ENCODE measurements at places on chromosomes 5 and 9.
A peak's percentile ranks its signal among the peaks of the same experiment; 100 is the strongest.

GRCh38 chr5:103867857-103868598, 305.4 kb upstream of the NUDT12 start:
- no peak for DNase-seq

- no peak for DNase-seq
Observed at GRCh38 chr5:125408448-125409233, 662.2 kb upstream of the ZNF608 start.

DNA sequence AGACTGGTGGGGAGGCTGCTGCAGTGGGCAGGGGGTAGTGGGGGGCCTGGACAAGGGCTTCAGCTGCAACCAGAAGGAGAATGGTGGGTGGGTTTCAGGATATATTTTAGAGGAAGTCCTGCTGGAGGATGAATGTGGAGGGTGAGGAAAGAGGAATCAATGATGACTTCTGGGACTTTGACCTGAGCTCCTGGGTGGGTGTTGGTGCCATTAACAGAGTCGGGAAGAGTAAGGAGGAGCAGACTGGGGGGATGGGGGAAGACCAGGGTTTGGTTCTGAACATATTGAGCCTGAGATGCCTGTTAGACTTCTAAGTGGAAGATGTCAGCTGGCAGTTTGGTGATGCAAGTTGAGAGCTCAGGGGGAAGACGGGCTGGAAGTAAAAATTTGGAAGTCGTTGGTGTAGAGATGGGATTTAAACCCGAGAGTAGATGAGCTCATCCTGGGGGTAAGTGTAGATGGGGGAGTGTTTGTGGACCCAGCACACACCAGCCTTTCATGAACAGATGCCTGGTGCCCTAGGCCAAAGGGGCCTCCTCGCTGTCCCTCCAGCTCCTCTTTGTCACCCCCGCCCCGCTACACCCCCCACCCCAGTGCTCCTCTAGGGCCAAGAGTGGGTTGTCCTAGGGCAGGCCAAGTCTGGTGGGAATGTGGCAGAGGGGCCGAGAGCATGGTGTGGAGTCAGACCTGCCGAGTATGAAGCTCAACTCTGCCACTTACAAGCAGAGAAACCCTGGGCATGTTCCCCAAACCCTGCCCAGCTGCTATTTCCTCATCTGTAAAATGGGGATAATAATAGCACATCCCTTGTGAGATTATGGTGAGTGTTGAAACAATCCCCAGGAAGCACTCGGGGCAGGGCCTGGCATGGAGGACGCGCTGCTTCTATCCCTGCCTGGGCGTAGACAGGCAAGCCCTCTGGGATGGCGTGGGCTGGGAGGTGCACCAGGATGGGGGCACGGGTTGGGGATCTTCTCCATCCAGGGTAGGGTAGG, 4.0 kb downstream of the DNM1 start:
- no peak for DNase-seq

GRCh38 chr5:131944702-131945550, 537 bp downstream of the MEIKIN start:
- no peak for DNase-seq

DNA sequence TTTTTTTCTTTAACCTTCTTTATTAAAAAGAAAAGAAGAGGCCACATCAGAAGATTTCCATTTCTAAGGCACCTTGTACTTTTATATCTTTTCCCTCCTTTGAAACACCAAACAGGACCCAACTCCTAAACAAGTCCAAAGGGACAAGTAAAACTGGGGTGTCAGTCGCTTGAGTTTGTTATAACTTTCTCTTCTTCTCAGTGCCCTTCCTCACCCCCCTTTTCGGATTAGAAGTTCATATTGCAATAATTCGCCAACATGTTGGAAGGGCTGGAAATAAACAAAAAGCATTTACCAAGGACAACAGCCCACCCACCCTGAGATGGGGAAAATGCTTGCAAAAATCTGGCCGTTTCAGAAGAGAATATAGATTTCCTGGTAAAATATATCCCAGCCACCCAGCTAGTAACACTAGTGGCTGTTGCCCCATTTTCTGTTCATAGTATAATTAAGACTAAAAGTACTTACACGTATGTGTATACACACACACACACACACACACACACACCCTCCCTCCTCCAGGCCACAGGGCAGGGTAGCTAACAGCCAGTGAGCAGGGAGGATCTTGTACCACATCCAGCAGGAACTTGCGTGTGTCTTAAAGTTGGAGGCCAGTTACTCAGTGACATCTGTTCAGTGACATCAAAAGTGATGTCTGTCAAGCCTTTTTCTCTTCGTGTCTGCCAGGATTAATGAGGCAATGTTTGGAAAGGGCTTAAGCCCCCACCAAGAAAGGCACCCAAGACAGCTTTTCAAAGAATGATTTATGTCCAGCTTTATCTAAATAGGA, 149.1 kb upstream of the KLF4 start:
- DNase-seq = no peak

DNA sequence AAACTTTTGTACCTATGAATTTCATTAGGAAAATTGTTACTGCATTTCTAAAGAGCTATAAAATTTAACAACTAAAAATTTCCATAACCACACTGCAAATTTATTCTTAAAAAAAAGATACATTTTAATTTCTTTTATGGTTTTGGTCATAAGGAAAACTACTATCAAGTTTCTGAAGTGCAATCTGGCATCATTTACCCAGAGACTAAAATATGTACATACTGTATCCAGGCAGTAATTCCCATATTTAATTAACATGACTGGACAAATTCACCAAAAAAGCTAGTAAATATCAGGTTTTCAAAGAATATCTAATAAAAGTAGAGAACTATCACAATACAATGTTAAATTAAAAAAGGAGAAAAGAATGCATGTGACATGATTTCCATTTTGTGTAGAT, 20.7 kb downstream of the PUM3 start:
- no peak for DNase-seq

GRCh38 chr9:15433661-15434060, 11.0 kb downstream of the SNAPC3 start:
- DNase-seq = no peak

DNA sequence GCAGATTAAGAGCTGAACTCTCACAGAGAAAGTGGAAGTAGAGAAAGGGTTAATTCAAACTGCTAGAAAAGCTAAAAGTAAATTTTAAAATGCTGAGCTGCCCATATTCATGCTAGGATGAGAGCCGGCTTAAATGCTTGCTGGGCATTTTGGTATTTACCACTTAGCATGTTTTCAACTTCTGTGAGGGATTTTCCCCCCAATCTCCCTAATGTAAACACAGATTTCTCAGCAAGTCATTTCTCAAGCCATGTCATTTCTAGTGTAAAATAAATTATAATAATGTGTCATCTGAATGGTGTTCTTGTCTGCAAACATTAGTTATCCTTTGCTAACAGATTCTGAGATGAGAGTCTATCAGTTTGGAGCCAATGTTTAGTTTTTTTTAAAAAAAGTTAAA, 22.3 kb downstream of the RPS23 start:
- no peak for DNase-seq

DNA sequence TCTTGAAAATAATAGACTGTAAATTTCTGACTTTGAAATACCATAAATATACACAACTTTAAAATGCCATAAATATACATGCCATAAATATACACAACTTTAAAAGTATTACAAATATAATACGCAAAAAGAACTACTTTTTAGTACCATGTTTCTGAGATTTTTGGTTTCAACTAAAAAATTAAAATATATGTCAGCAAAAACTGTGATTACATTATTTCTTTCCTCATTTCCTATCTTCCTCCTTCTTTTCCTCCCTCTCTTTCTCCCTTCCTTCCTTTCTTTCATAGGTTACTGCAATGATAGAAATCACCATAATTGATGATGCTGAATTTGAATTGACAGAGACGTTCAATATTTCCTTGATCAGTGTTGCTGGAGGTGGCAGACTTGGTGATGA, 200.5 kb downstream of the ADGRV1 start:
- DNase-seq = no peak

DNA sequence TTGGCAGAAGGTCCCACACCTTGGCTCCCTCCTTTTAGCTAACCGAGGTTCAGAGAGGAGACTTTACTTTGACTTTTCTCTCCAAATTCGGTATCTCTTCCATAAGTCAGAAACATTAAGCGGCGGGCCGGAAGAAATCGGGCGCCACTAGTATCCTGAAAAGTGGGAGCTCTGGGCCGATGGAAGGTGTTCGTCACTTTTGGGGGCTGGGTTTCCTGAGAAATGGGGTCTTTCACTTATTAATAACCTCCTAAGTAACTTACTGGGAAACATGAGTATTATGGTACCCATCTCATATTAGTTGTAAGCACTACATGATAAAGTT, 716 bp downstream of the STX17 start:
- no peak for DNase-seq

GRCh38 chr5:144422018-144422727, 251.5 kb downstream of the KCTD16 start:
- no peak for DNase-seq

DNA sequence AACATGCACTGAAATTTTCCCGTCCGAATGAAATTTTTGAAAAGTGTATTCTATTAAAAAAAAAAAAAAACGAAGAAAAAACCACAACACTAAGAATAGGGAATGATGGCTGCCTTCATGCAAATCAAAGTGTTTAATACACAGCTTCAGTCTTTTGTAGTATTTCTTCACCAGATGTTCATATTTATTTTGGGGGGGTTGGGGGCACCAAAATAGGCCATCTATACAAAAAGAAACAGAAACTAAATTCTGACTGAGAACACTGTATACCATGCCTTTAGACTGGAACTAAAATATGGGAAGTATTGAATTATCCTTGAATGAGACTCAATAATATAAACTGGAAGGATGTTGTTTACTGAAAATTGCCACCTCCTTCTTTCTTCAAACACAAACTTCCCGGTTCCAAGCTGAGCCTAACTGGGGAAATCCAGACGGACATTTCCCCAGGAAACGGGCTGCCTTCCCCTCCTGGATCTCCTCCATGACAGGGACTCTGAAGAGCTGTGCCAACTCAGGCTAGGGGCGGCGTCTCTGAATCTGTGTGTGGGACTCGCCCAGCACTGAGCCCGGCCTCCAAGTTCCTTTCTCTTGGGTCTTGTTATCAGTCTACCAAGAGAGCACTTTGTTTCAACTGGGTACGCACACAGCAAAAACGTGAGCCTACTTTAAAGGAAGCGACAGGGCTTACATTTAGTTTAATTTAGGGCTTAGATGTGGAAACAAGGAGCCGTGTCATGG, 511.3 kb upstream of the ADAMTS16 start:
- DNase-seq = no peak

DNA sequence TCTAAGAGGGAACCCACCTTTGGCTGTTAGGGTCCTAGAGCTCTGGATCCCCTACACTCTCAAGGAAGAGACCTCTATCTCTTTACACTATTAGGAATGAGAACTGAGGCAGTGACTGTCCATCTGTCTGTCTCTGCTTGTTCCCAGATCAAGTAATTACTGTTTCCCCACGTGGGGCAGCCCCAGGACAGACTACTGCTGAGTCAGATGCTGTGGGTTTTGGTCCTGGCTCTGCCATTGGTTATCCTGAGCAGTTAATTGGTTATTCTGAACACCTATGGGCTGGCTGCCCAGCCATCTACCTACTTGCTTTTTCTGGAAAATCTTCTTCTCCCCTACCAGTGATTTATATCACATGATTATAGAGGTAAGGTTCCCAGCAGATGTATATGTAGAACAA, 33.3 kb downstream of the FBXO10 start:
- no peak for DNase-seq

- no peak for DNase-seq
Observed at GRCh38 chr5:140347360-140347759, 957 bp upstream of the HBEGF start.

- DNase-seq = no peak
Observed at GRCh38 chr5:82408033-82408432, 129.9 kb upstream of the RPS23 start.

- DNase-seq = no peak
Observed at GRCh38 chr5:173762045-173762444, 126.1 kb upstream of the CPEB4 start.

GRCh38 chr5:80569961-80570786, at the start of gene ANKRD34B:
TSS of gene ANKRD34B (minus strand) at chr5:80570280. CDS start at chr5:80560019, 10,261 bp downstream.
- DNase-seq = no peak

- no peak for DNase-seq
Observed at GRCh38 chr5:135072387-135073281, 38.6 kb upstream of the PITX1 start.

DNA sequence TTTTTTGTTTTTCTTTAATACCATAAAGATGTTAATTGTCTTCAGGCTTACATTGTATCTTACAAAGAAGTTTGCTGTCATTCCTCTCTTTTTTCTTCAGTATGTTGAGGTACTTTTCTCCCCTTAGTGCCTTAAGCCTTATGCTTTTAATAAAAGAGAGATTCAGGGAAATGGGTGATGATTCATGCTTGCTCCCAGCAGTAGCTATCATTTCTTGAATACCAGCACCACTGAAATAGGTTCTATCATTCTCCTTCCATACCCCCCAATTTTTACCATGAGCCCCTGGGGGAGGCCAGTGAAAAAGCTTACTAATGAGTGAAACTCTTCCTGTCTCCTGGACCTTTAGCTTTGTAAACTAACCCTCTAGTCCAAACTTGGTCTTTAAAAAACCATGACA, 165.0 kb downstream of the FBXL7 start:
- no peak for DNase-seq

- DNase-seq = no peak
Observed at GRCh38 chr5:74766418-74766848, 484 bp downstream of the GFM2 start.

- DNase-seq = no peak
Observed at GRCh38 chr5:158699298-158699880, 400.3 kb downstream of the EBF1 start.

GRCh38 chr5:32071351-32071944, 102.7 kb downstream of the GOLPH3 start:
- no peak for DNase-seq

DNA sequence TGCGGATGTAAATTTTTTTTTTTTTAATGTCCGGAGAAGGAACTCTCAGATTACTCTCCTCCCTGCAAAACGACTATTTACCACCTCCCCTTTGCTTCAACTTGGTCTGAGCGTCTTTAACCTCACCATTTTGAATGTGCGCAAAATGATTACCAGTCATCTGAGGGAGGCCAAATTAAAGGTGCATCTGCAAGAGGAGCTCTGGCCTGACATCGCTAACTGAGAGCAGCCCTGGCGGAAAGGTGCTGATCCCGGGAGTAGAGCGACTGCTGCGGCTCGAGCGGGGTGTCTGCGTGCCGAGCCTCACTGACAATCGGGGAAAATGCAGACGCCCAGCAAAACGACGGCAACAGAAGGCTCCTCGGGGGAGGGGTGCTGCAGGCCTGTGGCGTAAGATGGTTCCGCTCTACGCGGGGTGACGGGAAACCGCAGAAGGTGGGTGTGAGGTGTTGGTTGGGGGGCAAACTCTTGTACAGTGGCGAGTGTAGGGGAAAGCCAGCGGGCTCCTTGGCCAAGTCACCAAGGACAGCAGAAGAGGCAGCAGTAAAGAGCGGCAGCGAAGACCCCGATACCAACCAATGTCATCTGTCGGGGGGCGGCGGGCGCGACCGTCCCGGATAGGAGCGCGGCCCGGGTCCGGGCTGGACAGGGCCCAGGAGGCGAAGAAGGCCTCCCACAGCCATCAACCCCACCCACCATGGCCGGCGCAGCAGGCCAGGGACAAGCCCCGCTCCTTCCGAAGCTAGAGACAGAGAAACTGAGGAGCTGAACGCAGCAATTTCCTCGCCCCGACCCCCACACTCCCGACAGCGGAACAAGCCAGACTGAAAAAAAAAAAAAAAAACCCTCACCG, 557 bp downstream of the PJA2 start:
- DNase-seq = peak; percentile 60

Measured in caudate nucleus (tissue), 63 donors.